Activated CD8-positive, alpha-beta memory T cell treated with anti-CD3 and anti-CD28 coated beads for 48 hours (primary cell): ENCODE measurements at places on chromosomes 7 and 10.

- DNase-seq, result no peak
These were observed 927.4 kb downstream of the LRMDA start for GRCh38 chr10:76358743-76359395.

- DNase-seq, result no peak
These were observed 3.3 kb upstream of the MEST start for GRCh38 chr7:130488392-130489139.

DNA sequence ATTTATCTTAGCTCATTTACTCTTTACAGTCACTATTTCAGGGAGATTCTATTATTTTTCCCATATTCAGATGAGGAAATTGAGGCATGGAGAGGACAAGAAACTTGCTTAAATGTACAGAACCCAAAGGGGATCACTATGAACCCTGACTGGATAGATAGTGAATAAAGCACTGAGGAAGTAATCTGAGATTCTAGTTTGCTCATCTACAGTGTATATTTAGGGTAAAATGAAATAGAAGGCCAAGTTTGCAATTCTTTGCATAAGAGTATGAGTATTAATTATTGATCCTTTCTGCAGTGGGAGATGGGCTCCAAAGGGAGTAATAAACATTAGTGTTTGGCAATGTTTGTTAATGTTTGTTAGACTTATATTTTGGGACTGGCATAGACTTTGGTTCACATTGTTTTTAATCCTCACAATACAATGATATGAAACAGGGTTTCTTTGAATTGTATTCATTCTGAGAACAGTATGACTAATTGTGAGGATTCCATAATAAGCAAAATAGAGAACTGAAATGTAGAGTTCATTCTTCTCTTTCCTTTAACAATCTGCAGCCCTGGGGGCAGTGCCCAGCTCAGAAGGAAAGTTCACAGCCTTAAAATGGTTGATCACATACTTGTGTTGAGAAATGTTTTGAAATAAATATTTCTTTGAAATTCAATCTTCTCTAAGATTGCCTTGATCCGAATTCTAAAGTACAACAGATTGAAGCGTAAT, 131.0 kb upstream of the ZNF804B start:
- DNase-seq, result no peak

- no peak for DNase-seq
These were observed 11.7 kb upstream of the SLF2 start for GRCh38 chr10:100901051-100901450.

GRCh38 chr7:20288036-20288435, 42.7 kb upstream of the ITGB8 start:
- no peak for DNase-seq

- no peak for DNase-seq
These were observed 195.3 kb downstream of the DIP2C start for GRCh38 chr10:494149-494542.

DNA sequence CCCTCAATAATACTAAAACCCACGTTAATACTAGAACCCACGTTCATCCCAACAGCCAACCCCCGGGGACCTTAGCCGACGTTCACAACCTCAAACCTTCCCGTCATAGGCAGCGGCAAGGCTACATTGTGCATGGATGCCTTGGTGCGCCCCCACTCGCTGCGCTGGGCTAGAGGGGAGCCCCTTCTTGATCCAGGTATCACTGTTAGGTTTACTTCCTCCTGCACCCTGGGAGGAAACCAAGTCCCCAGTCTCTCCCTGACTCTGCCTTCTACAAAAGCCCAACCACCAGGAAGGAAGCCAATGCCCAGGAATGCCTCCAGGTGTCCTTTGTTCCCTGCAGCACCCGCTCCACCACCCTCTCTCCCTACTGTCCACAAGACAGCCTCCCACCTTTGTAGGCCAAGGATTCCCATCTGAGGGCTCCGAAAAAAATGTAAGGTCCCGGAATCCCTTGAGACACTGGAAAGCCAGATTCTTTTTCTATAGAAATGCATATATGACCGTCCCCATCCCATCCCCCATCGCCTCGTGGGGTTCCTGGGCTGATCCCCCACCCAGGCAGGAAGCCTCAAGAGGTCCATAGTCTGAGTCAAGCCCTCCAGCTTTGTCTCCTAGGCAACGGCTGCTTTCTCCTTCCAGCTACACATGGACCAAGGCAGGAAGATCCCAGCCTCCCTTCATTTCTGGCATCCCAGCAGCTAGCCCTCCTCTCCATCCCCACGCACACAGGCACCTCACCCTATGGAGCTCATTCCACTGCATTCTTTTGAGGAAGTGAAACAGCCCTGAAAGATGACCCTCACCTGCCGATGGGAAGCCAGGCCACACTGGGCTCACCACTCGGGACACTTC, 25.2 kb downstream of the CTBP2 start:
- DNase-seq, result no peak

- no peak for DNase-seq
These were observed 408.2 kb upstream of the ADARB2 start for GRCh38 chr10:2145491-2145890.

- DNase-seq, result no peak
These were observed 134.8 kb downstream of the PCDH15 start for GRCh38 chr10:54666192-54666591.

GRCh38 chr7:75662579-75663301, 76.0 kb downstream of the HIP1 start:
- DNase-seq, result no peak

GRCh38 chr7:37768611-37769010, 79.8 kb upstream of the NME8 start:
- DNase-seq, result no peak

DNA sequence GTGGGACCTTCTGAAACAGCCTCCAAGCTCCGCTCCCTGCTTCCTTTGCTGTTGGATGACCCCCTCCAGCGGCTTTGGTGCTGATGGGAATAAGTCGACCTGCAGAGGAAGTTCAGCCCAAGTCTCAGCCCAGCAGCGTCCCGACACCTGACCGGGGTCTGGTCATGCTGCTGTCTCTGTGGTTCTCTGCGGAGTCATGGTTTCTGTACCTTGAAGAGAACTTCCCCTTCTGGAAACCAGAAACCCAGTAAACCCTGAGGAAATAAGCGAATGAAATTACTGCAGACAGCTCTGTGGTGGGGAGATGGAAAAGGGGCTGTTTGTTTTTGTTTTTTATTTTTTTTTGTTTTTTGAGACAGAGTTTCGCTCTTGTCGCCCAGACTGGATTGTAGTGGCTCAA, 18.3 kb upstream of the ZNF12 start:
- DNase-seq, result no peak

DNA sequence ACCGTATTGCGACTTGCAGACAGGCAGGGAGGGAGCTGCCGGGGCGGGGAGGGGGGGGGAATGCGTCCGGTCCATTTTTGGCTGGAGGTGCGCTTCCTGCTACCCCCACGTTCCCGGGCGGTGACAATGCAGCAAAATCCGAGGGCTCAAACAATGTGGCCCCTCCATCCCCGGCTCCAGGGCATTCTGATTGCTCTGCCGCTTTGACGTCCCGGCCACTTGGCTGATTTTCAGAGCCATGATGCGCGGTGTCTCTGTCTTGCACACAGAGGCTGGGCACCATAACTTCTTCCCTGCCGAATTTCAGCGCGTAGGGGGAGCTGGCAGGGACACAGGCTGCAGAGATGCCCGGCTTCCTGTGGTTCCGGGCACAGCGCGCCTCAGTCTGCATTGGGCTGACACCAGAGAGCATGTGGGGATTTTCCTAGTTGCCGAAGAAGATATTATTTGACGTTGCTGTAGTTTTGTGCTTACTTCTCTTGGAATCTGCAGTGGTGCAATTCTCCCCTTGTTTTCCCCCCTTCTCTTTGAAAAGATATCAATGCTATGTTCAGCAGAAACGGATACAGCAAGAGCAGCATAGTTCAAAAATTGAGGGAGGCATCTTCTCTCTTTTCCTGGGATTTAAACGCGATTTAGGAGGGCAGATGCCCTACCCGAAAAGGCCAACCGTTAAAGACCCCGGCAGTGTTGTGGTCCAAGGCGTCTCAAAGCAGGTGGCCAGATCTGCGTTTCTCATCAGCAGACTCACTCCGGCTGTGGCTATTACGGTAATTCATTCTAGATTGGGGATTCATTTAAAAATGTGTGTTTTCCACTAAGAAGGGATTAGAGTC, 1.4 kb downstream of the HECW1 start:
- no peak for DNase-seq

DNA sequence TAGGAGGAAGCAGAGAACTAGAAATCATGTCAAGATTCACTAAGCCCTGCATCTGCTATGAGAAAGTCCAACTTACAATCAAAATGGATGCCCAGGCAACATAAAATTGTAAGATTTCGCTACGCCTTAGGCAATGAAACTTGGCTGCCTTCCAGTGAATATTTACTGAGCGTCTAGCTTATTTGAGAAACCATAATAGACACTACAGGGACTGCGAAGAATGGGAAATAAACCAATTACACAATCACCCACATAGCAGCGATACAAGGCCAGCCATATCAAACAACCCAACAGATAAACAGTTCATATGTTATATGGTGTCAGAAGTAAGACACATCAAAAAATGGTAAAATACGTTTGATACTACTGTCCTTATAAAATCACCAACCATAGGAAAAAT, 545.0 kb upstream of the C7orf33 start:
- DNase-seq, result no peak

DNA sequence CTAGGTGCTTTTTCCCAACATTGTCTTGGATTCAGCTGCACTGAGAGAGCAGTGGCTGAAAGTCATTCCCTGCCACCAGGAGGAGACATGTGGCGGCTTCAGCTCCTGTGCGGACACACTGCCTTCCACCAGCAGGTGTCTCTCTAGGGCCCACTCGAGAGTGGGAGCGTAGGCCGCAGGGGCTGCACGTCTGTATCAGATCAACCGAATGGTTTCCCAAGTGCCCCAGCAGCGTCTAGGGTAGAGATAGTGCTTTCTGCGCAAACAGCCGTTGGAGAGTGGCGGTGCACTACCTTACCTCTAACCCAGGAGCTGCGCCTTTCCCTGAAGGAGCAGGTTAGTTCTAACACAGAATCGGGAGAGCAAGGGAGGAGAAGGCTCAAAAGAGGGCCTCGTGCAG, 31.7 kb downstream of the PAPOLB start:
- DNase-seq, result no peak

GRCh38 chr10:4947635-4948596, 15.3 kb upstream of the AKR1C1 start:
- DNase-seq, result no peak

- no peak for DNase-seq
These were observed 40.6 kb upstream of the CNPY1 start for GRCh38 chr7:155586843-155587440.

- no peak for DNase-seq
These were observed 121.2 kb downstream of the EMX2 start for GRCh38 chr10:117663750-117664149.

GRCh38 chr7:142461437-142461836, 203.6 kb upstream of the PRSS58 start:
- DNase-seq, result no peak

DNA sequence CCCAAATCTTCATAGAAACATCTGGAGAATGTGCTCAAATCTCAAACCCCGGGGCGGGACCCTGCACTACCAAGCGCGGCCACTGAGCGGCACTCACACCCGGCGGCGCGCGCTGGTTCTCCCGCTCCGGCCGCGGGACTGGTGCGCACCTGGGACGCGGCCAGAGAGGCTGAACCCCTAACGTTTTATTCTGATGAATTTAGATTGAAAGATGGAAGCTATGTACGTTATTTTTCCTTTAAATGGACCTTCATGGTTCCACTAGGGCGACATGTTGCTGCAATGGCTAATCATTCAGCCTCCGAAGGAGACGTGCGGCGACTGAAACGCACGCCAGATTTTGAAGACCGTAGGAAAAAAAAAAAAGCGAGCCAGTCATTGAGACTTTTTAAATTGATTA, 107.0 kb upstream of the INSIG1 start:
- DNase-seq, result peak; percentile 33

GRCh38 chr10:82943142-82943541, 1068.1 kb downstream of the NRG3 start:
- no peak for DNase-seq

DNA sequence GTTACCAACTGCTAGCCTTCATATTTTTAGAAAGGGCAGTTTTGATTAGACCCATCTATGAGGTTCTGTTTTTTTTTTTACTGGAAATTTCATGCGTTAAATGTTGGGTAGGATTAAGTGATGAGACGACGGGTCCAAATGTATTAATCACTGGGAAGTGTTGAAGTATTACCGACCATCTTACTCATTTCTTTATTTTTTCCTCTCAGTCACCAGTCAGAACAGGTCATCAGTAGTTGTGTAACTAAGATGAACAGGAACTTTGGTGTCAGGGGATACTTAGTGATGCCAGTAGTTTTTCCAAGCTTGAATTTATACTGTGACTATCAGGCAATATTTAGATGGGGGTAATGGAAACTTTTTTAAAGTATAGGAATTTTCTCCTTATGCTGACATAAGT, 14.2 kb downstream of the TFAM start:
- no peak for DNase-seq

DNA sequence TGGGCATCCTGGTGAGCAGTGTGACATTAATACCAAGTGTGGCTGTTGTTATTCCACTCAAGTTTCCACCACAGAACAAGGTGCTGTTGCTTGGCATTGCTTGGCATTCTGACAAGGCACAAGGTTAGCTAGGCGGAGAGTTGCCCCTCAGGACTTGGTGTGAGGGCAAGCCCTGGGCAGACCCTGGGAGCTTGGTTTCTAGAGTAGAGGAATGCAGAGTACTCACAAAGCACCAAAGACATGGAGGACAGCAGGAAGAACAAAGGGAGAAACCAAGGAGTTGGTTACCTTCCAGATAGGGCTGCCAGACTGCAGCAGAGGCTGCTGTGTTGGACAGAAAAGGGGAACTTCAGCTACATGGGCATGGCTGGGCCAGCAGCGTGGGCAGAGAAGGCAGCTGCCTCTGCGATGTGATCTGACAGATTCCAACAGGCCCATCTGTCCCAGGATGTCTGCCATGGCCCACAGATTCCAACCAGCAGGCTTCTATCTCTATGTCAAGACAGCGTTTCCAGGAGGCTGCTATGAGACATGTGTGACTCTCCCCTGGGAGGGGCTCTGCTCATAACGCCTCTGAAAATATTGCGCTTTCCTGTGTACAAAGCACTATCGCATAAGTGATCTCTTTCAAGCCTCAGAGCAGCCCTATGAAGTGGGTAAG, 1.8 kb downstream of the GOLGA7B start:
- no peak for DNase-seq
